ENCODE measurements at places on chromosomes 5 and 9.

GRCh38 chr5:167710444-167711073 is 580.9 kb upstream of the WWC1 start:
- no peak for DNase-seq

- no peak for DNase-seq
These were observed 1.2 kb downstream of the TTLL11 start for GRCh38 chr9:122091682-122092592.

- DNase-seq = no peak
These were observed 27.8 kb upstream of the RAI14 start for GRCh38 chr5:34628373-34628772.

DNA sequence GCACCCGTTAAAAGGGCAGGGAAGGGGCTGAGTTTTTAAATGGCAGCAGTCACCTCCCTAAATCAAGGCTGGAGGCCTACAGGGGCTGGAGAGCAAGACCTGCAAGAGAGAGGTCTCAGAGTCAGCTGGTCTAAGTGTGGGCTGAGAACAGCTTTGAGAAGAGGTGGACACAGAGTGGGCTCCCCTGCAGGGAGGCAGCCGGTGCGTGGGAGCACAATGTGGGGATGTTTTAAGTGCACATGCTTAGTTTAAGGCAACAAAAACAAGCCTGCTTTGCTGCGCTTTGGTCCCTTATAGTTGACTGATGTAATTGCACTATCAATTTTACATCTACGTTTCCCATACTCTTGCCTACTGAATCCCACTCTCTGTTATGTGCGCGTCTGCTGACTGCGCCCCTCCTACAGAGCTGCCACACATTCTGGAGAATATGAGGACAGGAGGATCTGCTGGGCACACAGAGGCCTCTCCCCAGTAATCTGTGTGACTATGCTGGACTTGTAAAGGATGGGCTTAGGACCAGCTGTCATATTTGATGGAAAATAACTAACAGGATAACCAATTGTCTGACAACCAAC is 62.0 kb upstream of the ICE1 start:
- DNase-seq = no peak

DNA sequence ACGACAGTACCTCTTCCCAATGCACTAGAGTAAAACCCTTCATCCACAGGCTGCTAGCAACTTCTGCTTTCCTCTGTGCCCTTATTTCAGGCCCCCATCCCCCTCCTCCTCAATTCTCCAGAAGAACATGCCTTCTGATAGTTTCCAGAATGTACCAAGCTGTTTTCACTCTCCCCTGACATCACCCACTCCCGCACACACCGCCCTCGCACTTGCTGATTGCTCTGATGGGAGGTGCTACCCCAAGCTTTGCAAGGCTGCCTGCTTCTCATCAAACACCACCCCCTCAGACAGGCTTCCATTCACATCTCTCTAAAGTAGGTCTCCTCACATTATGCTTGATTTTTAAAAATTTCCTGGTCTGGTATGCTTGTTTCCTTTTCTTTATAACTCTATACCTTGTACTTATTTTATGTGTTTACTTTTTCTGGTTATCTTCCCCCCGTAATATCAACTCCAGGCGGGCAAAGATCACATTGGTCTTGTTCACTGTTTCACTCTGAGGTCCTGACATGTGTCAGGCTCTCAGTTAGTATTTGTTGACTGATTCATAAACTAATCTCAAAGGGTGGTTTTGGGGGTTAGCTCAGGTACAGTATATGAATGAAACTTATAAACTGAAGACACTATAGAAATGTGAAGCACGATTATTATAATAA is 91.0 kb upstream of the C9orf72 start:
- DNase-seq = no peak

GRCh38 chr5:126044111-126044668 is 379.0 kb upstream of the GRAMD2B start:
- peak; percentile 42 for DNase-seq

DNA sequence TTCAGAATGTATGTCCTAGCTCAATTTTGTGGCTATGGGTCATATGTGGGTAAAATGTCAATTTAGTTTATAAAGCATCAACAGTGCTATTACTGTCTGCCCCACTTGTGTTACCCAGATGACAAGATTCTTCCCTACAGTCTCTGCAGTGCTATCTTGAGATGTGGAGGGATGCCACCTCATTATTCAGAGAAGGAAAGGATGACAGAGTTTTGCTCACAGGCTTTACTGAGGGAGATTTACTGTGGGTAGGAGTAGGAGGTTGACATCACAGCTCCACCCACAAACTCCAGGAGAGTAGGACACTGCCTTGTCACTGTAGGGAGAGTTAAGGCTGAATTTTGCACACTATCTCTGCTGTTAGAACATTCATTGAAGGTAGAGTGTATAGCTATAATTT is 359.3 kb downstream of the HTR1A start:
- DNase-seq = no peak

DNA sequence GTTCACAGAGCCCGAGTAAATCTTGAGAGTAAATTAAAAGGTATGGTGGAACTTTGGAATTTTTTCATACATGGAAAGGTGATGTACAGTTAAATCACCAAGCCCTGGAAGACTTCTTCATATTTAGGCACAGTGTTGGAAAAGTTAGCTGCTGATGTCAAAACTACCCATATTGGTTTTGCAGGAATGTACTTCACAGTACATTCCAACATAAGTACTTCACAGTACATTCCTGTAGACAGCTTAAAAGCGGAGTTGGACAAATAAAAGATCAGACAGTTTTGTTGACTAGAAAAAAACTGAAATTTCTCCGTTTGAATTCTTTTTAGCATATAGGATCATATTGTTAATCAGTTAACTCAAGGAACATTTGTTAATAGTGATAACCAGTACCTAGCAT is 1.8 kb downstream of the RANBP17 start:
- no peak for DNase-seq

All from NCI-H510A treated with DMSO at 0.1 percent for 48 hours (cell line).